CD8-positive, alpha-beta T cell (primary cell): ENCODE measurements at places on chromosomes 2 and 18.

DNA sequence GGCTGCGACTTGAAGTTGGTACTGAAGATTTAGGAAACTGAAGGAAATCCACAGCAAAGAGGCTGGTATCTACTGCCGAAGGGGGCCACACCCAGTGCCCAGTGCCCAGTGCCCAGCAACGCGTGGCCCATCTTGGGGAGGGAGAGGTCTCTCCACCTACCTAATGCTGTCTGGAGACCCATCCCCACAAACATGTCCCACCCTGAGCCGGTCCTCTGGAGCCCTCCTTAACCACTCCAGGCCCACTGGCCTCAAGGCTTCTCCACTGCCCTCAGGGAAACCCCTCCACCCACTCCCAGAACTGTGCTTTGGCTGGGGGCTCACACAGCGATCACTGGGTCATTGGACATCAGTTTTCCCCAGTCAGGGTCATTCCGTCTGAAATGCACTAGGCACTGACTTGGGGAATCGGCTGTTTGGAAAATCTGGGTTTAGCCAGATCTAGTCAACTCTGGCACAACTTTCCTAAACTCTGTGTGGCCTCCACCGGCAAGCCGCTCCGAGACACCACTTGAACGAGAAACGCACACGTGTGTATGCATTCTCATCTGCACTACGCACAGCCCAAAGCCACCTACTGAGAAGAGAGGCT is 20.1 kb downstream of the GPR55 start:
- no peak for DNase-seq

- DNase-seq: no peak
Measured at GRCh38 chr2:96928277-96928781, 58.1 kb downstream of the FAM178B start.

DNA sequence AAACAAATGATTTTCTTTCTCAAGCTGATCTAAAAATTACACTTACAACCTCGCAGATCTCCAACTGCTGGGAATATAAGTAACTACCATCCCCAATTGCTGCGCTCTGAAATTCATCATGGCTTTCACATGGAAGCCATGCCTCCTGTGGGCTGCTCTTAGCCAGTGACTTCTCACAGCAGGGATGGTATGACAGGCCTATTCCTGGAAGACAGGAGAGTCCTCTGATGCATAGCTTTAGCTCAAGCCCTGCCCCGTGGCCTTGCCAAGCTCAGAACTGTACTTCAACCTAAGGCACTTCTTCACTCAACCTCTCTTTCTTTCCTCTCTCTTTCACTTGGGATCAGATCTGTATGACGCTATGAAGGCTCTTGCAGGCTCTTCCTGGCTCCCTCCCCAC is 12.6 kb upstream of the ELAC1 start:
- DNase-seq: no peak

GRCh38 chr2:23705771-23706612 is 220.9 kb downstream of the ATAD2B start:
- DNase-seq: no peak

GRCh38 chr2:197904446-197904845 is 100.1 kb downstream of the PLCL1 start:
- DNase-seq: no peak

DNA sequence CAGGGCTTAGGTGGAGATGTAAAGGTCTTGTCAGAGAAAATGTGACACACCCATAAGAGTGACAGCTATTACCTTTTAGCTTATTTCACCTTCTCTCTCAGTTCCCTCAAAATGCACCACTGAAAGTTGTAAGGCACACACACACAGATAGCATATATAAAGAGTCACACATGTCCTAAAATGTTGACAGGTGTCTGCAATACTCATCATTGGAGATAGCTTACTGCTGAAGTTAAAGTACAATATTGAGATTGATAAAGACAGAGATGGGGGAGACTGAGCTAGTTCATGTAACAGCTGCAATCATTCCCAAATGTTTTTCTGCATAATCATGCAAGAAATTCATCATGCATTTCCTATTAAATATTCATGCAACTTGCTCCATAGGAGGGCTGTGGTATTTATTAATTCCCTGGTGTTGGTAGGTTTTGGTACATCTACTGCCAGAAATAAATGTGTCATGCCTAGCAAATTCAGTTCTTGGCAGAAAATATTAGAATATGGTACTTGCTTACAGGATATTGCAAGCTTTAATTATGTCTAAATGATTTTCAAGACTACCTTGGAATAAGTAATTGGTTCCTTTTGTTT is 118.8 kb upstream of the RBMS1 start:
- DNase-seq: no peak

DNA sequence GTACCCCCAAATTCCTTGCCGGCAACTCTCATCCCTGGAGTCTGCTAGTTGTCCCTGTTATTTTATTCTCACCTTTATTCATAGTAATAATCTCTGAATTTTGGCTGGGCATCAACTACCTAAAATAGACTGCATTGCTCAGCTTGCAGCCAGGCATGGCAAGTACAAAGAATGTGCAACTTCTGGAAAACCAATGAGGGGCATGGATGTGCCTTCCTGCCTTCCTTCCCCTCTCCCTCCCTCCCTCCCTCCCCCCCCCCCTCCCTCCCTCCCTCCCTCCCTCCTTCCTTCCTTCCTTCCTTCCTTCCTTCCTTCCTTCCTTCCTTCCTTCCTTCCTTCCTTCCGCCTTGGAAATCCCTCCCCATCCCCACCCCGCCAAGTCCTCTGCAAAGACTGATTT is 162.8 kb downstream of the CCDC148 start:
- DNase-seq: no peak

GRCh38 chr2:122980671-122981070 is 1044.4 kb upstream of the CNTNAP5 start:
- no peak for DNase-seq

GRCh38 chr2:240791821-240792628 is 28.0 kb downstream of the KIF1A start:
- DNase-seq: no peak

DNA sequence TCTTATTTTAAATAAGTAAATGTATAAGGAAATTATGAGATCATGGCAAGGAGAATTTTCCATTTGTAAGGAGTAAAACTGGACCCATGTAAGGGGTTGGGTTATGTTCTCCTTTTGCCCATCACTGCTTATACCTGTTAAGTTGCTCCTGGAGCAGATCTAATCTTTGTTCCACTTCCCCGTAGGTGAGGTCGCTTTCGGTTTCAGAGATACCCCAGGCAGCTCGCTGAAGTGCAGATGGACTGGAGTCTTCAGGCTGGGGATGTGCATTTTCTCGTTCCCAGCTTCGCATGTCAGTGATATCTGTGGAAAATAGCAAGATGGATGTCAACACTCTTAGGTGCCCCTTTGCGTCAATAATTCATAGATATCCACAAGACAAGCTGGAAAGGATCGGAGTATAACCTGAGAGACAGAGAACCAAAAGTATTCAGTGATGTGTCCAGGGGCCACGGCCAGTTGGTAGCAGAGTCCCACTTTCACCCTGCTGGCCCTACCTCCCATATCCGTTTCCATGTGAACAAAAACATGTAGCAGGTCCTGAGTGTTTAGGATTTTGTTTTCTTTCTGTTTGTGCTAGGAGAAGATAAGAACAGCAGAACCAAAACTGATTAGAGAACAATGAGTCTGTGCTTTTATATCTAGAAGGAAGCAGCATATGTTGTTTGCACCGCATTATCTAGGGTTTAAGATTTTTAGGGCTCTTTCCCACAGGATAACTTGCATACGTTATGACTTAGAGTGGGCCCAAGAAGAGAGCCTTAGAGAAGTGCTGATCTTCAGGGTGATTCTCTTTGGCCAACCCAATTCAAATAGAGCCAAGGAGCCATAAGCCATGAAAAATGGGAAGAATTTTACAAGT is 36.0 kb downstream of the GCA start:
- no peak for DNase-seq

DNA sequence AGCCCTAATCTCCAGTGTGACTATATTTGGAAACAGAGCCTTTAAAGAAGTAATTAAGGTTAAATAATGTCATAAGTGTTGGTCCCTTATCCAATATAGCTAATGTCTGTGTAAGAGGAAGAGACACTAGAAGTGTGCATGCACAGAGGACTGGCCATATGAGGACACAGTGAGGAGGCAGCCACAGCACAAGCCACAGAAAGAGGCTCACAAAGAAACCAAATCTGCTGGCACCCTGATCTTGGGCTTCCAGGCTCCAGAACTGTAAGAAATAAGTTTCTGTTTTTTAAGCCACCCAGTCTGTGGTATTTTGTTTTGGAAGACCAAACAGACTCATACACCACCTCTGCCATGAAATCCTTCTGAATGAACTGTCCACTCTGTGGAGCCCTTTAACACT is 186.4 kb upstream of the SLC39A10 start:
- no peak for DNase-seq

- no peak for DNase-seq
Measured at GRCh38 chr2:182694189-182694588, 21.9 kb upstream of the DNAJC10 start.

DNA sequence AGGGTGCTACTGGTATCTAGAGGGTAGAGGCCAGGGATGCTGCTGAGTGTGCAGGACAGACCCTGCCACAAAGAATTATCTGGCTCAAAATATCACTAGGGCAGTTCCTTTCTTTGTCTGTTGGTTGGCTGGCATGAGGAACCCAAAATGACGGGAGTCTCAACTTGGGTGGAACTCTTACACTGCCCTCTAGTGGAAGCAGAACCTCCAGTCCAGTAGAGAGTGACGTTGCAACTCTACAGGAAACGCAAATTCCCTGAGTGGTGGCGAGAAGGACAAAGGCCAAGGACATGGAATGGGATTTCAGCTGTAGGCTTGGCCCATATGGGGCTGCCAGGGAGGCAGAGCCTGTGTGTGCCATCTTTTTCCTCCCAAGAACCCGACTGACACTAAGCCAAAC is 47.1 kb downstream of the COPS8 start:
- no peak for DNase-seq

DNA sequence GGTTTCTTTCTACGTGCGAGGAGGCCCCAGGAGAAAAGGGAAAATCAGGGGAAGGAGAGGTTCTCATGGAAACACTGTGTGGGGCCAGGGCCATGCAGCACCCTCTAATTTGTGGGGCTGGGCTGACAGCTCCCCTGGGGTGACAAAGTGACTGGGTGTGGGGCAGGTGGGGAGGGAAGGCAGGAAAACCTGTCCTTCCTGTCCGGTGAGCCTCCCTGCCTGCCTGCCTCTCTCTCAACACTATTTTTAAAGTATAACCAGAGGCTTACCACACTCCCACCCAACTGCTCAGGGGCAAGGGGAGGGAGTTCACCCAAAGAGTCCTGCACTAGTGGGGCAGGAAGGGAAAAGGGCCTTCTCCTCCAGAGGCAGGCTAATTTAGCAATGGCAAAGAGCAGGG is 10.5 kb upstream of the EPAS1 start:
- no peak for DNase-seq

GRCh38 chr2:143545949-143546255 is 416.7 kb downstream of the ARHGAP15 start:
- no peak for DNase-seq

DNA sequence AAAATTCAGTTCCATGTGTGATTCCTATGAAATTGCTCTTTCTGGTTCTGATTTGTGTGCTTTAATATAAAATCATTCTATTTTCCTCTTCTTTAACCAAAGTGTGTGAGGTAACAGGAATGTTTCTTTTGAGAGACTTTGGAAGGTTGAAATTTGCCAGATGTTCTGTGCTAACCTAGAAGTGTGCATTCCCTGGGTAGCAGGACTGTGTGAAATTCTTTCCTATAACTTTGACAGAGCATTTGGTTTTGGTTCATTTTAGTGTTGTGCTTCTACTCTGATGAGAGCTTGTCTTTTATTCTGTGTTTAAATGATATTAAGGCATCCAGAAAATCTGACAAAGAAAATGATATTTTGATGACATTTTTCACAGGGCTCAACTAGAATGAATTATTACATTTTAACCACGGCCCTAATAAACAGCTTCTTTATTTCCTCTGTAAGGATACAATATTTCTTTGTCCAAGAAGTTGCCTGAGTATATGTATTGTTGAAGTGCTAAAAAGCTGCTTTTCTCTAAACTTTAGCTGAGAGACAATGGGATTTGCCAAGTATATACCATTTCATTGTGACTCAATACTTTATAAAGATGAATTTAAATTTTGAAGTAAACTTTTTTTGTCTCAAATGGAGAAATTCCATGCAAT is 34.7 kb upstream of the DLX1 start:
- no peak for DNase-seq

DNA sequence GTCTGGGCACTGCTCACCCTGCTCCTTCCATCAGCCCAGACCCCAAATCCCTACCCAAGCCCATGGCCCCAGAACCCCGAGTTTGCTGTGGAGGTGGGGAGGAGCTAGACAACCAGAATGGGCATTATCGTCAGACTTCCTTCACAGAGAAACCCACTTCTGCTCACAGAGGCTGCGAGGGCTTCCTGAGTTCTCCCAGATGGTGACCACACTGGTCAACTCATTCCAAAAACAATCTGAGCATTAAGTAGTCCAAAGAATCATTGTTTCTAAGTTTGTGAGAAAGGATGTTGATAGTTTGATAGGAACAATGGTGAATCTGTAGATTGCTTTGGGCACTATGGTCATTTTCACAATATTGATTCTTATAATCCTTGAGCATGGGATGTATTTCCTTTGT is 60.2 kb downstream of the LRRC30 start:
- no peak for DNase-seq

GRCh38 chr18:63161032-63161760 is 158.4 kb downstream of the BCL2 start:
- peak; percentile 41 for DNase-seq

GRCh38 chr2:46461709-46462171 is 17.6 kb upstream of the TMEM247 start:
- no peak for DNase-seq

GRCh38 chr2:8317418-8317817 is 364.4 kb upstream of the ID2 start:
- DNase-seq: no peak

DNA sequence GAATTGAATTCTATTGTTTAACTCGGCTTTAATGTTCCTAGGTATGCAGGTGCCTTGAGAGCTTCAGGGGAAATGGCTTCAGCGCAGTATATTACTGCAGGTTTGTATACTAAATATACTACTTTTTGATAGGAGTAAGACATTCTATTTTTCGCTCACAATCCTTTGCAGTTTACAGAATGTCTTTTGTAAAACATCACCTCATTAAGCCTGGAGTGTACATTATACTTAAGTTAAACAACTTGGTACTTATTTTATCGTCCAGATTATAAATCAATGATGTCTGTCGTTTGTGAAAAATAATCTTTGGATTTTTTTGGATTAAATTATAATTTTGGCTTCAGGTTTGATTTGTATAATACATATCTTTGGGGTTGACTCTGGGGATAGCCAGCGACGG is 34.4 kb downstream of the USP14 start:
- no peak for DNase-seq

GRCh38 chr2:203937788-203938187 is 1.2 kb downstream of the ICOS start:
- no peak for DNase-seq

GRCh38 chr2:169815849-169816248 is 8.9 kb downstream of the METTL5 start:
- no peak for DNase-seq

- DNase-seq: no peak
Measured at GRCh38 chr18:79544386-79544963, 135.1 kb upstream of the CTDP1 start.
